ENCODE measurements at places on chromosomes 7 and 10.
A peak's percentile ranks its signal among the peaks of the same experiment; 100 is the strongest.

- peak; percentile 90 for DNase-seq
Measured at GRCh38 chr7:102933763-102934162, 21.0 kb downstream of the LRRC17 start.

- DNase-seq: no peak
Measured at GRCh38 chr7:111098926-111099250, 8.0 kb downstream of the LRRN3 start.

GRCh38 chr10:86191166-86191565, 175.4 kb downstream of the GRID1 start:
- no peak for DNase-seq

- peak; percentile 91 for DNase-seq
Measured at GRCh38 chr10:72259491-72260238, 14.1 kb upstream of the DDIT4 start.

DNA sequence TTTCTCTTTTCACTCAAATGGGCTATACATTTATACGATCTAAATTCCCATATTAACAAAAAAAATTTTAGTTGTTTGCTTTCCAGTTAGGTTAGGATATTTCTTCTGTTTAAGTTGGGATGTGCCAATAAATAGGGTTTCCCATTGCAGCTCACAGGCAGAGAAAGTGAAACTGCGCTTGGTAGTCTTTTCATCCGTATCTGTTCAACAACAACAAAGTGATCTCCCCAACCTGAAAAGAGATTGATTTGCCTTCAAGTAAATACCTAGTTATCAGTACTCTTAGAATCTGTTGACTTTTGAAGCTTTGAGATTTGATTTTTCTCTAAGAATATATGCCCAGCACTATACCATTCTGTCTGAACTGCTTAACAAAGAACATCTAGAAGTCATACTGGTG, 143.4 kb downstream of the DYNC1I1 start:
- no peak for DNase-seq

- no peak for DNase-seq
Measured at GRCh38 chr10:86536294-86536861, 14.8 kb upstream of the WAPL start.

- DNase-seq: no peak
Measured at GRCh38 chr7:143499246-143499645, 21.6 kb downstream of the TAS2R41 start.

- no peak for DNase-seq
Measured at GRCh38 chr7:149826344-149827088, 11.7 kb upstream of the ZNF862 start.

- DNase-seq: peak; percentile 17
Measured at GRCh38 chr10:109062371-109062770, 860.9 kb downstream of the XPNPEP1 start.

GRCh38 chr7:7416031-7416858, 119.4 kb downstream of the COL28A1 start:
- DNase-seq: no peak

DNA sequence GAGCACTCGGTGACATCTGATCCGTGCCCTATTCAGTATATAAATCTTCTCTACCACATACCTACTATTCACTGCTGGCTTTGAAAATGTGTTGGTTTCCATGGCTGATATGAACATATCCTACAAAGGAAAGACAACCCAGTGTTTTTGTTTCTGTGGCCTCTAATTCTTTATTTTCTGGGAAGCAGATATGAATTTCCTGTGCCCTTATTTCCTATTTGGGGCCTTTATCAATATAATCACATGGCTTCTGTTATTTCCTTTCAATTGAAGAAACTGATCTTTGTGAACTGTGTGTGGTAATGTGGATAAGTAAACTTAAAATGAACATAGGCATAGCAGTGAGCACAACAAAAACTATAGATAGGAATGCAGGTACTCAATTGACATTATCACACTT, 10.6 kb downstream of the CCNJ start:
- no peak for DNase-seq

DNA sequence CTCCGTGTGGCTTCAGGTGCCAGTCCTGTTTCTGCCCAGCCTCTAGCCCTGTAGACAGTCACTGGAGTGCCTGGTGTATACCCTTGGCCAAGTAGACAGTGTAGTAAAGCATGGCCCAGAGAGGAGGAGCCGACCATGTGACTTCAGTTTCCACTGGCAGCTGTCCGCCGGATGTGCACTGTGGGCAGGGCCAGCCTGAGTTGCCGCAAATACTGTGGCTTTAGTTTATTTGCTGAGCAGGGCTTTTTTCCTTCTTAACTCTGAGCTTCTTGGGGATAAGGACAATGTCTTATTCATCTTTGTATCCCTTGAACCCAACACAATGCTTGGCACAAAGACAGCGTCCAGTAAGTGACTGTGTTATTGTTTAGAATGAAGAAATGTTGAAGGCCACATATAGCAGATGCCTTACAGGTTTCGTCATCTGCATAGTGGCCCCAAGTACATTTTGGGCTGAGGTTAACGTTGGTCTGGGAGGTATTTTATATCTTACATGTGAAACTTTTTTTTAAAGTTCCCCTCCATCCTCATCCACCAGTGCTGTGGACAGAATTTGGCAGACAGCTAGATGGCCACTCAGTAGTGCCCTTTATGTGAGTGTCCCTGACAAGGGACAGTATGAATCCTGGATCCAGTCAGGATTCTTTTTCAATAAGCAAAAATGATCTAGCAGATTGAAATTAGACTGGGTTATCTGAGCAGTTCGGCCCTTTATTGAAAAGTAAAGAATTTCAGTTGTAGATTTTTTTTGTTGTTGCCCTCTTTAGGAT, 40.6 kb downstream of the CYP17A1 start:
- DNase-seq: no peak

All from fibroblast of the conjunctiva (primary cell).